K562 (cell line): ENCODE measurements at places on chromosomes 7 and 10. TPM values are rescaled to one million over a fixed set of nuclear protein-coding genes. Genes with fewer than 3 reads are reported as not detected.
A peak's percentile ranks its signal among the peaks of the same experiment; 100 is the strongest.

DNA sequence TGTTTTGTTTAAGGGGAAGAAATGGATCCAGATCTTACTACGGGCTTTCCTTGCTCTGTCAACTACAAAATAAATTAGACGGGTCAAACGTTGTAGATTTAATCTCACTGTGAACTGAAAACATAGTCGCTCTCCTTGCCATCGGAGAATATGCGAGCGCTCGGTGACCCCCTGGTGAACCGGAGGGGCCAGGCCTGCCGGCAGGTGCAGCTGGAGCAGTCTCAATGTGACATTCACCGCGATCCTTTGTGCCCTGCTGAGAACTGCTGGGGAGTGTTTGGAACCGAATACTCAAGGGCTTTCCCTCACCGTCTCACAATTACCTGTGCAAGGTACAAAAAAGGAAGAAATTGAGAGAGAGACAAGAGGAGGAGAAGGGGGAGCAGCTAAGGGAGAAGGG lies 174.1 kb upstream of the GPR26 start:
- DNase-seq: no peak

DNA sequence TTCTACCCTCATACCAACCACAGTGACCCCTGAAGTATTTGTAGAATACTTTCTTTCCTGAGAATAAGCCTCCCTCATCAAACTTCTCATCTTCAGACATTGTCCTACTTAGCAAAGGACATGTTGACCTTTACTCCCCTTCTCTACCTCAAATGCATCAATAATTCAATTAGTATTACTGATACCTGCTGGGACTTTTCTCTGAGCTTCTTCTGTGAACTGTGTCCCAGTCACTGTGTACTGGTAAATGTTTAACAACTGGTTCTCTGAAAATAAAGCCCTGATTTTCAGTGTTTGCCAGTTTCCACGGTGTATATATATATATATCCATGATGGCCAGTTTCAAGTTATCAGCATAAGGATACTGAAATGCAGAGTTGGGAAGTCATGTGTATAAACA lies 12.2 kb downstream of the PANK1 start:
- no peak for DNase-seq

GRCh38 chr10:14259696-14260566 lies 70.8 kb downstream of the FRMD4A start:
- DNase-seq: no peak

DNA sequence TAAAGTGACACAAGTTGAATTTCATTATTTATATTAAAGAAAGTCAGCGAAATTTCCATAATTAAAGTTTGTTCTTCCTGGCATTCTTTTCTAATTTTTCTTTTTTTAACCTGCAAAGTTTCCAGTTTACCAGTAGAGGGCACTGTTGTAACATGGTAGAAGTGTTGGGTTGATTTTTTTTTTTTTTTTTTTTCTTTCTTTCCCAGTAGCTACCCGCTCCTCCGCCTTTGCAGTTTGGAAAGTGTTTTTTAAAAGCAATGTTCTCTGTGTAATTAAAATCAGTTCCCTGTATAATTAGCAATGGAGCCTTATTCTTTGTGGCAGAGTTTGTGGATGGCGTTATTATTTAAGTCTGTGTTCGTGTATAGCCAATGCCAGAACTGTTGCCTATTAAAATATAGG lies 53.7 kb downstream of the TAF3 start:
- DNase-seq: peak; percentile 27

- DNase-seq: no peak
Observed at GRCh38 chr10:123665491-123666286, 466 bp upstream of the GPR26 start.

DNA sequence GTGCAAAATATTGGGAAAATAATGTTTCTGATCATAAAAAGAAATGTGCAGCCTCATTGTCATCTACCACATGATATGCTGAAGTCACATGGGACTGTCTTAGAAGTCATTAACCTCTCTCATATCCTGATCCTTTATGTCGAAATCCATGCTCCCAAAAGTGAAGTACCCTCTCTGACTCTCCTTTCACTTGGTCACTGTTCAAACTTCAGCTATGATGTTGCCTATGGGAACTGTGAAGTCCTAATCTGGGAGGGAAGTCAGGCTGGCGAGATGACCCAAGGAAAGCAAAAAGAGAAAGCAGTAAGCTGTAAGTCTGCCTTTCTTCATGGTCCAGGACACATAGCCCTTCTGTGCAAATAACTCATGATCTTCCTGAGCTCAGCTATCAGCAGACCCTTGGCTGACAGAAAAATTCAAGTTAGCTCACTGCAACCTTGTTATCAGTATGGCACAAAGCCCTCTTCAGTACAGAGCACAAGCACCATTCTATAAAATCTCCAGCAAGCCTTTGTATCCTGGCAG lies 29.5 kb downstream of the WASL start:
- DNase-seq: no peak

DNA sequence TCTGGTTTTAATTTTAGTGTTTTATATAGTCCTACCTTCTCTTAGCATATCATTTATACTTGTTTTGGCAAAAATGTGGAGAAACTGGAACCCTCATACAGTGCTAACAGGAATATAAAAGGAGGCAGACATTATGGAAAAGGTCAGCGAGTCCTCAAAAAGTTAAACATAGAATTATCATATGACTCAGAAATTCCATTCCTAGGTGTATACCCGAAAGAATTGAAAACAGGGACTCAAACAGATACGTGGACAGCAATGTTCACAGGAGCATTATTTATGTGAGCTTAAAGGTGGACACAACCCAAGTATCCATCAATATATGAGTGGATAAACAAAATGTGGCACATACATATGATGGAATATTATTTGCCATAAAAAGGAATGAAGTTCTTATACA lies 51.5 kb downstream of the VAX1 start:
- no peak for DNase-seq

DNA sequence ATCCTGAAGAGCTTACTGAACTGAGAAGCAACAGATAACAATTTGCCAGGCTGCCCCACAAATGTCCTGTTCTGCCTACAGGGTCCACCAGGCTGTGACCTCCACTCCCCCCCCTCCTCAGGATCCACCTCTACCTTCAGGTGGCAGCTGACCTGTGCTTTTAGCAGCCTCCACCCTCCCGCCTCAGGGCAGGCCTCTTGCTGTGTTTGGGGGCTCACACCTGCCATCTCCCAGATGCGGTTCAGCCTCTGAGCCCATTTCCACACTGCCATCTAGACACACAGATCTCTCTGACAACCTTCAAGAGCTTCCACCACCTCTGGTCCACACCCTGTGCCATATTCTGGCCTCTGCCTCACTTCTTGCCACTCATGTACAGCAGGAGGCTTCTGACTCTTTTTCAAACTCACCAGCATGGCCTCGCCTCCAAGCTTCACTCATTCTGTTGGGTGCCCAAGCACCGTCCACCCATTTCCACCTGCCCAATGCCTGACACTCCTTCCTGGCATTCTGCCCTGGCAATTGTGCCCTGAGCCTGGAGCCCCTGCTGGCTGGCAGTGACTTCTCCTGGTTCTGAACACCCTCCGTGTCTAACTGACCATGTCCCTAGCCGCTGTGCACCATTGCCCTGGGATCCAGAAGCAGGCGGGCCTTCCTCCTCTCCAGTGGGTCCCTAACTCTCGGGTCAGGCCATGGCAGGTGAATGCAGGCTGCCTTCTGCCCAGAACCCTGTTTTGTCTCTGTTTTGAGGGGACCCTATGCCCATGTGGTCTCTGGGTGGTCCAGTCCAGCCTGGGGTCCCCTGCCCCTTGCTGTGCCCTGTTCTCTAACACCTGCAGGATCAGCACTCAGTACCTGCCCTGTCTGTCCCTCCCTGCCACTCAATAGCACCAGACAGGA lies 18.5 kb downstream of the TMEM72 start:
- no peak for DNase-seq

DNA sequence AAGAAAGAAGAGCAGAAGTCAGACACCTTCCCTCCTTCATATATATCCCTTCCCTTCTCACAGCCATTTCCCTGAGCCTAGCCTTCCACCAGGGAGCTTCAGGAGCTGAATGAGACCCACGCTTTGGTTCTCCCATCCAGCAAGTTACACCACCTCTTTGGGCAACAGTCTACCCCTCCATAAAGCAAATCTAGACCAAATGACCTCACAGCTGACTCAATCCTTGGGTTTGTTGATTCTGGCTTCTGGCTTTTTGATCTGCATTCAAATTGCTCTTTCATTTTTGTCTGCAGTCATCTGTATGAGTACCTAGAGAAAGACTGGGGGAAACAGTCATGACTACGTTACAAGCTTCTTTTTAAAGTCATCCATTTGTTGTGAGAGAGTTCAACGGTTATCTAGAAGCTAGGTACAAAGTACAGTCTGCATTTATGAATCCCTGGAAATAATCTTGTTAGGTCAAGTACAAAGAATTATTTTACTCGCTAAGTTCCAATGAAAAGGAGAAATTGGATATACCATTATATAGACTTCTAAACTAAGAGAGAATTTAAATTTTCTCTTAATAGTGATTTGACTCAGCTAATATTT lies 86.3 kb downstream of the RAB11FIP2 start:
- no peak for DNase-seq

GRCh38 chr10:112741830-112742402 lies 208.1 kb upstream of the TCF7L2 start:
- no peak for DNase-seq

DNA sequence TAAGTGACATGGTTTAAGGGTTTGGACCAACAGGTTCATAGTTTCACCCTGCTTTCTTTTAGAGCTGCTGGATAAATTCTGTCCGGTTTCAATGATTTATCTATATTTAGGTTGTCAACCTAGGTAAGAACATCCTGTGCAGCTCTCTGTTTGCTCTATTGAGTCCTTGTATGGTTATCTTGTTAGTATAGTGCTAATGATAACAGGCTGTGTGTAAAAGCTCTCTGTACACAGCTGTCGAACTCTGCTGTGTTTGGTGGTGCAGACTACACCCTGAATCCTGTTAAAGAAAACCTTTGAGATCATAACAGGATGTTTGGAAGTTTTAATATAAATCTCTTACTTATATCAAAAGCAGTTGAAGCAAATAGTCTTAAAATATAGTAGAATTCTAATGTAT lies 219.2 kb downstream of the SDK1 start:
- no peak for DNase-seq

GRCh38 chr10:11345224-11346054 lies 266.0 kb downstream of the USP6NL start:
- no peak for DNase-seq

DNA sequence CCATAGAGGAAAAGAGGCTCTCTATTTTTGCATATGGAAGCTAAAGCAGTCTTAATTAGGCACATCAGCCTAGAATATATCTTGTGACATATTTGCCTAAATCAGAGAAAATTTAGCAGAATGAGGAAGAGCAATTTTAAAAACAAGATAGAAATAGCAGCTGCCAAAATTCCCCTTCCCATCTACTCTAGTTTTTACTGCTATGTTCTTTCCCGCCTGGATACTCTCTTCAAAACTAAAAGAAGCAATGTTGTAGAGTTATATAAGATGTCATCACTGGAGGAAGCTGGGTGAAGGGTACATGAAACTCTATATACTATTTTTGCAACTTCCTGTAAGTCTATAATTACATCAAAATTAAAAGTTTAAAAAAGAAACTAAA lies 87.0 kb downstream of the ARMH3 start:
- no peak for DNase-seq

GRCh38 chr7:103576641-103577040 lies 130.6 kb upstream of the SLC26A5 start:
- no peak for DNase-seq

DNA sequence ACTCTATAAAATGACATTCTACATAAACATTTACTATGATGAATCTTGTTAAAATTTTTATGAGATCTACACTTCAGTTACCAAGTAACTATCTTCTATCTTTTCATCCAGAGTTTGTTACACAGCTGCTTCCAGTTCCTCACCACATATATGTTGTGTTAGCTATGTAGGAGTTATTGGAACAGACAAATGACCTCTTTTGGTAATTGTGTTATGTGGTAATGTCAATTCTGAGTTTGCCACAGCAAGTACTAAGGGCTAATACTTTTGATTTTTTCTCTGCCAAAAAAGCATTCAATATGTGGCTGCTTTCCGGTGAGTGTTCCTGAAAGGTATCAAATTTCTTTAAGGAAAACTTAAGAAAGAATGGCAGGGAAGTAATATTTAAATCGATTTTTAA lies 573.9 kb upstream of the PCDH15 start:
- no peak for DNase-seq

GRCh38 chr7:73366990-73367389 lies 39.0 kb downstream of the FKBP6 start:
- no peak for DNase-seq

GRCh38 chr7:1939434-1940401 lies 269.6 kb downstream of the ELFN1 start:
- peak; percentile 18 for DNase-seq

DNA sequence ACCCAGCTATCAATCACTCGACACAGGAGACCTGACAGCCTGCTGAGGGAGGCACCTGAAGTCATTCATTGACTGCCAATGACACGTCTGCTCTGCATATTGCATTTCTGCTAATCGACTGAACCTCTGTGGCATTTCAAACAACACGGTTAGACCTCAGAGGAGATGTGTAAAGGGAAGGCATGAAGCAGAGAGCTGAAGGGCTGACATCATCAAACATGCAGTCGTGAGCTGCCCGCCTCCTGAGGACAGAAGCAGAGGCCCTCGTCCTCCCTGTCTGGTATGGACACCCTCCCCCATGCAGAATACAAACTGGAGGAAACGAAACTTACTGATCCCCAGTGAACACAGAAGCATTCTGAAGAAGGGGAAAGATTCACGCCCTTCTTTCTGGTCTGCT lies 462.6 kb upstream of the MGMT start:
- no peak for DNase-seq

DNA sequence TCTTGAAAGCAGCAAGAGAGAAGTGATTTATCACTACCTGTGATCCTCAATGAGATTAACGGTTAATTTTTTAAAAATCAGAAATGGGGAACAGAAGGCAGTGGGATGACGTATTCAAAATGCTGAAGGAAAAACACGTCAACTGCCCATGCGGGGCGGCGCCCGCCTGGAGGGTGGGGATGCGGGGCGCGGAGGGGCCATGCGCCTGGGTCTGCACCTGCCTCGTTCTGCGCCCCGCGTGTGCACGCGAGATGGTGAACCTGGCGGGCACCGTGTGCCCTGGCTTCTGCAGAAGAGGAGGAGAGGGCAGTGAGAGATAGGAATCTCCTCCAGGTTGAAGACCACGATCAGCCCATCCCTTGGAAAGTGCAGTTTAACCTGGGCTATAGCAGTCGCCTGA lies 79.3 kb upstream of the ZNF32 start:
- no peak for DNase-seq

Gene TWIST1
- total RNA-seq: 0.18 and 0.33 TPM in 2 replicates

Gene PIK3AP1
- total RNA-seq: 1.4 TPM in 2 replicates

Gene SEMA3D
- 0.04 and 0.11 TPM in 2 replicates for total RNA-seq

Gene SGCE
- total RNA-seq: 0.38 and 0.49 TPM in 2 replicates

Gene FIS1
- total RNA-seq: 144 and 145 TPM in 2 replicates

Gene TEX36
- not detected in 2 replicates for total RNA-seq
